ENCODE measurements at places on chromosomes 6 and 20.

- no peak for DNase-seq
Measured at GRCh38 chr20:50286609-50287008, 96.0 kb downstream of the CEBPB start.

- no peak for DNase-seq
Measured at GRCh38 chr6:135261872-135262725, 81.0 kb downstream of the MYB start.

GRCh38 chr6:56911847-56912246, 43.1 kb upstream of the BEND6 start:
- no peak for DNase-seq

DNA sequence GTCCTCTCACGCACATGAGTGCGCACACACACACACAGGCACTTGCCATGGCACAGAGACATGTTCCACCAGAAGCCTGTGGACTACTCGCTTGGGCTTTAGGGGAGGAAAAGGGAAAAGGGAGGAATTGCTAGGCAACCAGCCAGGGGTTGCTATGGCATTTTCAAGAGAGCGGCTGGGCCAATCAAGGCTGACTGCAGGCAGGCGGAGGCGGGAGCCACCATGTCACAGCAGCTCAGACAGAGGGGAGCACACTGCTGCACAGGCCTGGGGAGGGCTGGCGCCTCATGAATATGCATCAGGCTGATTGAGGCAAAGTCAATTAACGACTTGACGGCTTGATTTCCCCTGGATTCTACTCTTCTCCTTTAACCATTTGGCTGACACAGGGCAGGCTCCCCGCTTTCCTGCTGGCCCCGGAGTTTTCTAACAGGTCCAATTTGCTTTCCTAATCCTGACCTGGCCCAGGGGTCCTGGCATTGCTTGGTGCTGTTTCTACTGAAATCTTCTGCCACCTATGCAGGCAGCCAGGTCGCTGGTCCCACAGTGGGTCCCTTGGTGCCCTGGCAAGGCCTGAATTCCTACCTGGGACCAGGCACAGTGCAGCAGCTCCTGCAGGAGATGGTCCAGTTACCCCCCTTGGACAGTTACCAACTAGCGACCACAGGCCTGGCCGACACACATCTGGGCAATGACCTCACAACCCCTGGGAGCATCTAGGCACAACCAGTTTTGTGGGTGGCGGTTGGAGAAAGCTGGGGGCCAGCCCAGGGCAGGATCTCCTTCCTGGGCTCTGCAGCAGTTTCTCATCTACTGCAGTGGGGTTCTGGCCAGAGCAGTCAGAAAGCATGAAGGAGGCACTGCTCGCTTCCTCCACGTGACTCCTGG, 52.1 kb downstream of the YTHDF1 start:
- peak; percentile 58 for DNase-seq

DNA sequence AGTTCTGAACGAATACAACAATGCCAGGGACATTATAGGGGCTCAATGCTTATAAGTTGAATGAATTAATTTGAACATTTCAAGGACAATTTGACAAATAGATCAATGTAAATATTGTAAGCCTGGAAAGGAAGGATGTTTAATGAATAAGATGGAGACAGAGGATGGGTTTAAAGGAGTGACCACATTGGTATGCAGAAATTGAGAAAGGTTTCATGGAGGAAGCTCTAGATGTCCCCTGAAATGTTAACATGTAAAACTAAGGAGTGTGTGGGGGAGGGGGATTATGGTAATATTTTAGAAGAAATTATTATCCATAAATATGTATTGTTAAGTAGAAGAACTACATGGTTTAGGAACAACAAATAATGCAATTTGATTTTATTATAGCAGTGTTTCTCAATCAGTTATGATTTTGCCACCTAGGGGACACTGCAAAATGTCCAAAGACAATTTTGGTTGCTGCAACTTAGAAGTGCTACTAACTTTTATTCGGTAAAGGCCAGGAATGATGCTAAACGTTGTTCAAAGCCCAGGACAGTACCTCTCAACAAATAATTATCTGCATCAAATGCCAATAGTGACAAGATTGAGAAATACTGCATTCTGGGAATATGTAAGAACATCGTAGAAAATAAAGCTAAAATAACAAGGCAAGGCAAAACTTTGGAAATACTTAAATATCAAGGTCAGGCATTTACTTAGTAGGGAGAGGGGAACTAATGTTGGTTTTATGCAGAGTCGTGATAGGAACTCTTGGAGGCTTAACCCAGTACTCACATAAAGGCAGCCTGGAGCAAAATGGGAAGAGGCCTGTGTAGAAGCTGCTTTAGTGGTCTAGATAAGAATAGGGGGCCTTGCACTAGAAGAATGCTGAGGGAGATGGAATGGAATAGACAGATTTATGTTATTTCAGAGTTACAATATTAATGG, 686.9 kb upstream of the CITED2 start:
- no peak for DNase-seq

DNA sequence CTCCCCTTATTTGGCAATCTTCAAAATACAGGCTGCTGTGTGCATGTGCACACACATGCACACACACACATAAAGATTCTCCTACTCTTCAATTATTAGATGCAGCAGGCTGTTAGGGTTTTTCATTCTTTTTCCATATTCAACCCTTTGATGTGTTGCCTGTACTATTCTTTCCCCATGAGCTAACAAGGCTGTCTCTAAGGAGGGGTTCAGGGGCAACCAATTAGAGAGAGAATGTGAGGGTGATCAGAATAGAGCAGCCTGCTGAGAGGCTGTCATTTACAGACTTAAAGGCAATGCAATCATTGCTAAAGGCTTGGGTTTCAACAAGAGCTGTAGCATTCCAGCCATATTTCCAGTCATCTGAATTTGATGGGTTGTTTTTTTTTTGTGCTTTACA, 467.4 kb upstream of the ID4 start:
- DNase-seq: no peak

- no peak for DNase-seq
Measured at GRCh38 chr6:39221779-39222641, 7.3 kb downstream of the KCNK5 start.

Measured in NCI-H1417 (cell line).